ACHN (cell line): ENCODE measurements at places on chromosomes 1 and 21.
A peak's percentile ranks its signal among the peaks of the same experiment; 100 is the strongest.

- DNase-seq, result no peak
Observed at GRCh38 chr1:198373376-198373775, 167.1 kb downstream of the ATP6V1G3 start.

- DNase-seq, result peak; percentile 64
Observed at GRCh38 chr1:72283307-72284083, 1.2 kb upstream of the NEGR1 start.

GRCh38 chr1:53062708-53063591, 937 bp downstream of the PODN start:
- DNase-seq, result no peak

DNA sequence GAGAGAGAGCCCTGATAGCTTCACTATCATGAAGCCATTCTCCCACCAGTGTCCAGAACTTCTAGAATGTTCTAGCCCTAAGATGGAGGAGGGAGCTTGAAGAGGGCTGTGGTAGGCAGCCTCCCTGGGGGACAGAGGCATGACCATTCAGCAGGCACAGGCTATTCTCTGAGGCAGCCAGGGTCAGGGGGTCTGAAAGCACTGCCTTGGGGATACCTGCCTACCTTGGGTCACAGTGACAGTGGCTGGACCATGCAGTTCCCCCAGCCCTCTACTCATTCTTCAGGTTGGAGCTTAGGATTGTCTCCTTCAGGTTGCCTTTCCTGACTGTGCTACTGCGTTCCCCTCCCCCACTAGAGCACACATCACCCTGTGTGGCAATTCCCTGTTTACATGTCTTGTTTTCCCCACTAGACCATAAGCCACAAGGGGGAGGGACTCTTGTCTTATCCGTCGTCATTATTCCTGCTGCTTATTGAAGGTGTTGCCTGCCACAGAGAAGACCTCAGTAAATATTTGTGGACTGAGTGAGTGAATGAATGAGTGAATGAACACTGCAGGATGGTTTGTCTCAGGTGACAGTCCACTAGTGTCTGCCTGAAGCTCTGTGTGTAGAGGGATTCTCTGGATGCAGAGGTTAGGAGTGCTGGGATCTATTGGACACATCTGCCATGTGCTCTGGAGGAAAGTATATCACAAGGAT, 5.2 kb downstream of the ZDHHC18 start:
- no peak for DNase-seq

- no peak for DNase-seq
Observed at GRCh38 chr1:175155936-175156335, 36.6 kb downstream of the KIAA0040 start.

DNA sequence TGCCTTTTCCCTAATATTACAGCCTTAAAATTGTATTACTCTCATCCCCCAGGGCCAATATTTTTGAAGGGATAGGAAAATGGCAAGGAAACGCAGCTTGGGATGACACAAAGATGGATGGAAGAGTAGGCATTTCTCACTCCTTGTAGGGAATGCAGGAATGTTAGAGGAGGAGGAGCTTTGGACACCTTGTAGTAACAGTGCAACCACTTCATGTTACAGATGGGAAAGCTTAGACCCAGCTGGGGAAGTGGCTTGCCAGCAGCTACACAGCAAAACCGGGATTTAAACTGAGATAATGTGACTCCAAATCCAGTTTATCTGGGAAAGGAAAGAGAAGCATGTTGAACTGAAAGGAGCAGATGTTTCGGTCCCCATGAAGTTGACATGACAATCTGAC, 473.7 kb upstream of the DAB1 start:
- DNase-seq, result no peak

DNA sequence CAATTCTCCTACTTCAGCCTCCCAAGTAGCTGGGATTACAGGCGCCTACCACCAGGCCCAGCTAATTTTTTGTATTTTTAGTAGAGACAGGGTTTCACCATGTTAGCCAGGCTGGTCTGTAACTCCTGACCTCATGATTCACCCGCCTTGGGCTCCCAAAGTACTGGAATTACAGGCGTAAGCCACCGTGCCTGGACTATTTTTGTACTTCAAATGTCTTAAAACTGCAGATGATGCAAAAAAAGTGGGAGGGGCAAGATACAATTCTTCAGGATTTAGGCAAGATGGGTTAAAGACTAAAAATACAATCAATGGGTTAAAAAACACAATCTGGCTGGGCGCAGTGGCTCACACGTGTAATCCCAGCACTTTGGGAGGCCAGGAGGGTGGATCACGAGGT, 4.7 kb downstream of the SCAF4 start:
- DNase-seq, result no peak
